ENCODE measurements at places on chromosomes 1 and 21.
A peak's percentile ranks its signal among the peaks of the same experiment; 100 is the strongest.

- no peak for DNase-seq
Measured at GRCh38 chr21:14766241-14766640, 220.1 kb upstream of the SAMSN1 start.

GRCh38 chr1:60279798-60280197 lies 206.2 kb upstream of the C1orf87 start:
- no peak for DNase-seq

DNA sequence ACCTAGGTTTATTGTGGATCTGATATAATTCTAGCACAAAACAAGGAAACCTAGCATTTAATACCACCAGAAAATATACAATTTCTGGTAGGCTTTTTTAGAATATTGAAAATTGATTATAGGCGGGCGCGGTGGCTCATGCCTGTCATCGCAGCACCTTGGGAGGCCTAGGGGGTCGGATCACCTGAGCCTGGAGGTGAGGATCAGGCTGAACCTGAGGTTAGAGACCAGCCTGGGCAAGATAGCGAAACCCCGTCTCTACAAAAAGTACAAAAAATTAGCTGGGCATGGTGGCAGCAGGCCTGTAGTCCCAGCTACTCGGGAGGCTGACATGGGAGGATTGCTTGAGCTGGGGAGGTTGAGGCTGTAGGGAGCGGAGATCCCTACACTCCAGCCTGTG lies 948 bp upstream of the COP1 start:
- DNase-seq: no peak

DNA sequence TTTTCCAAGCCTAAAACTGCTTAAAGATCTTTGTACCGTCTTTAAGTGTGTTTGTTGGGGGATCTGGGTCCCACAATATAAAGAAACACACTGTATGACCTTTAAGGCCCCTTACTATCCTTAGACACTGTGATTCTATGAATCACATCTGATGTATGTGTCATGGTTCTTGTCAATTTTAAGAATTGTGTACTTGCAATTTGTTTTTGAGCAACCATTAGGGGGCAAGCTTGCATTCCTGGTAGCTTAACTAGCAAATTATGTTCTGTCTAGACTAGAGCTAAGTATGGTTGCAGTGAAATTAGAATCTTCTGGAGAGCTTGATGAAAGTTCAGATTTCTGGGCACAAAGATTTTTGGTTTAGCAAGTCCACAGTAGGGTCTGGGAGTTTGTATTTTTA lies 219.5 kb downstream of the TPR start:
- DNase-seq: peak; percentile 4
